ENCODE measurements at places on chromosomes 1 and 21.
A peak's percentile ranks its signal among the peaks of the same experiment; 100 is the strongest.

- H3K27ac ChIP-seq, result no peak overlapping the region
- no peak overlapping the region for H3K4me3 ChIP-seq
- H3K4me1 ChIP-seq, result no peaks in the 10 kb centered on the region
- H3K36me3 ChIP-seq, result peaks cover 2% of the 10 kb centered on the region
- no peak for DNase-seq
These were observed 153.4 kb downstream of the PCP4 start for GRCh38 chr21:40020651-40021050.

- H3K4me3 ChIP-seq, result no peak overlapping the region
These were observed 21.3 kb downstream of the SLC44A5 start for GRCh38 chr1:75589637-75590036.

GRCh38 chr21:33644383-33645074 lies 2.2 kb downstream of the ITSN1 start:
- peaks cover 9% of the 10 kb centered on the region for H3K36me3 ChIP-seq
- DNase-seq, result no peak
- H3K4me1 ChIP-seq, result peaks cover 19% of the 10 kb centered on the region
- H3K4me3 ChIP-seq, result no peak overlapping the region

DNA sequence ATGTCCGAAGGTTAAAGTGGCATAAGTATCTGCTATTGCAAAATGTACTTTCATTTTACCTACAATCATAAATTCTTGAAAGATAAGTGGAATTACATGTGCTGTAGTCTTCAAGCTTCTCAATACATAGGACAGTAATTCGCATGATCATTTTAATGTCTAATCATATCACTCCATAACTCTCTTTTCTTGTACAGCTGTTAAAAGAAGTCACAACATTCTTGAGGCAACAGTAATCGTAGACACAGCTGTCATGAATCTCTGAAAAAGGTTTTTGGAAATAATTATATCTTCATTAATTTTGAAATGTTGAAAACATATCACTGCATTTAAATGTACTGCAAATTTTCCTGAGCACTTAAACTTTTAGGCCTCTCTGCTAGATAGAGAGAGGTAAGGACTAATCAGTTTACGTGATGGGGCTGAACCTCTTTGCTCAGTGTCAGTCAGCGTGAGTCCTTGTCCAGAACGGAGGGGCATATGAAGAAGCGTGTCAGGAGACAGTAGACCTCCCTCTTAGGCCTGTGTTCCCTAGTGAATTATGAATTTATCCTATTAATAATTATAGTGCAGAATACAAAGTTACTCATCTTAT lies 133.4 kb downstream of the NEK7 start:
- no peaks in the 10 kb centered on the region for H3K27me3 ChIP-seq
- DNase-seq, result no peak
- no peak overlapping the region for H3K4me3 ChIP-seq
- H3K36me3 ChIP-seq, result peaks cover 17% of the 10 kb centered on the region

DNA sequence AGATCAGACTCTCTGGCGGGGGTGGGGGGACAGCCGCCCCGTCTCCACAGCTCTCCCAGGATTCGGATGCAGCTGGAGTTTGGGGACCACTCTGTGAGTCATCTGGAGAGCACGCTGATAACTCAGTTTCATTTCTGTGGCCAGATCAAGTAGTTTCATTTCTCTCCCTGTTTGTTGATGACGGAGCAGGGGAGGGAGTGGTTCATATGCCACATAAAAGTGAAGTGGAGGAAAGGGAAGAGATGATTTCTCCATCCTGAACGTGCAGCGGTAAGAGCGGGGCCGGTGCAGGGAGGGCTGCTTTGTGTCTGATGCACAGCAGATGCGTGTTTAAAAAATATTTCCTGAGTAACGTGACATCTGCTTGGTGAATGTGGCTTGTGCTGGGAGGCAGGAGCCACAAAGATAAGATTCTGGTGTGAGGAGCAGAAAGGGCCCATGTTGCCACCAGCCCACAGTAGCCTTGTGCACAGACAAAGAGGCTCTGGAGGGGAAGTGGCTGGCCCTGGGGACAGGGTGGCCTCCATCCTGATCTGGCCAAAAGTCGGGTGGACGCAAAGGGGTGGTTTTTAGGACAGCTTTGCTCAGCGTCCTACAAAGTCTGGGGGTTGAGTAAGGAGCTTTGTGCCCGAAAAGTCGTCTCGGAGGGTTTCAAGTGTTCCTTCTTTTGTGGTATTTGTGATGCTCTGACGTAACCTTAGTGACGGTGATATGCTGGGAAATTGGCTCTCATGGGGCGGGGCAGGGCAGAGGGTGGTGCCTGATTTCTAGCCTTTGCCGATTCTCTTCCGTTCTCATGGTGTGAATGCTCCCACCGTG lies at the start of gene MX2:
Gene MX2, plus strand, starts transcription at position 242 of the 819 bp plus-strand sequence. CDS start 14,880 bp downstream, outside the sequence.
- H3K4me1 ChIP-seq, result peaks cover 46% of the 10 kb centered on the region
- H3K4me3 ChIP-seq, result peak within 1 kb of the TSS; percentile 93
- peaks cover 31% of the 10 kb centered on the region for H3K36me3 ChIP-seq
- H3K27ac ChIP-seq, result peak within 1 kb of the TSS; percentile 100
- H3K27me3 ChIP-seq, result no peaks in the 10 kb centered on the region
- DNase-seq, result peak; percentile 85

- H3K4me3 ChIP-seq, result no peak overlapping the region
- H3K27ac ChIP-seq, result no peak overlapping the region
- DNase-seq, result no peak
These were observed 507.1 kb downstream of the SMYD3 start for GRCh38 chr1:245999697-246000637.

Measured in central memory CD8-positive, alpha-beta T cell (primary cell).